NCI-H774 (cell line): ENCODE measurements at places on chromosomes 12 and 14.

- no peak for DNase-seq
Observed at GRCh38 chr14:61504901-61505300, 183.5 kb downstream of the PRKCH start.

DNA sequence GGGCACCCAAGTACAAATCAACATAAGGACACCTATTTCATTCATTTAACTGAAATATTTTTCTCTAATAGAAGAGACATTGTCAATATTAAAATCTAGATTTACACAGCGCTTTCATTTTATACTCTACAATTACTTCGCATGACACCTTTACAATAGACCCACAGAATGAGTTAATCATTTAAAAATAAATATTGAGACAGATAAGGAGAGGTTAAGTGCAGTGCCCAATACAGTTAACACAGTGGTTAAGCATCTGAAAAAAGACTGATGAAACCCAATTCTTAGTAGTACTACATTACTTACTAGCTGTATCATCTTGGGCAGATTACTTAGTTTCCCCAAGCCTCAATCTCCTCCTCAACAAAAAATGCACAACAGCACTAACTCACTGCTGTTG, 116.2 kb downstream of the DENND5B start:
- DNase-seq = no peak

DNA sequence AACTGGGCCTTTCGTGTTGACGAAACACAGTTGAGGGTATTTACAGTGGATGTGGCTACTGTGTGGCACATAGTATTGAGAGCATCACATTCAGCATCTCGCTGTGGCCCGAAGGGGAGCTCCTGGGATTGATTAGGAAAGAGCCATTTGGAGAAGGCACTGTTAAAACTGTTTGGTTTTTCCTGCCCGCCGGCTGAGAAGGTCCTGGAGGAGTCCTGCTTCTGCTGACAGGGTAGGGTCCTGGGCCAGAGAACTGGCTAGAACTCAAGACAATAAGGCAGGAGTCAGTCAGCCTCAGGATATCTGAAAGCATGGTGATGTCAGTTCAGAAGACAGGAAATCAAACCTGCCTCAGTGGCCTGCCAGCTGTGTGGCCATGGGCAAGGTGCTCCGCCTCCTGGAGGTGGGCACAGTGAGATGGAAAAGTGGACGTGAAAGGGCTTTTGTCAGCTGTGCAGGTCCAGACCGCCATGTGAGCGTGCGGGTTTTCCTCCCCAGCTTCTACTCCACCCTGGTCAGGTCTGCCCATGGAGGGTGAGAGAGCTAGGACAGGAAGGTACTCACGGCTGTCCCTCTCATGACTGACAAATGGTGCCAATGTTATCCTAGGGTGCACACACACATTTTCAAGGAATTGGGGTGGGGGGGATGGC, 92.3 kb downstream of the NTF3 start:
- DNase-seq = no peak

DNA sequence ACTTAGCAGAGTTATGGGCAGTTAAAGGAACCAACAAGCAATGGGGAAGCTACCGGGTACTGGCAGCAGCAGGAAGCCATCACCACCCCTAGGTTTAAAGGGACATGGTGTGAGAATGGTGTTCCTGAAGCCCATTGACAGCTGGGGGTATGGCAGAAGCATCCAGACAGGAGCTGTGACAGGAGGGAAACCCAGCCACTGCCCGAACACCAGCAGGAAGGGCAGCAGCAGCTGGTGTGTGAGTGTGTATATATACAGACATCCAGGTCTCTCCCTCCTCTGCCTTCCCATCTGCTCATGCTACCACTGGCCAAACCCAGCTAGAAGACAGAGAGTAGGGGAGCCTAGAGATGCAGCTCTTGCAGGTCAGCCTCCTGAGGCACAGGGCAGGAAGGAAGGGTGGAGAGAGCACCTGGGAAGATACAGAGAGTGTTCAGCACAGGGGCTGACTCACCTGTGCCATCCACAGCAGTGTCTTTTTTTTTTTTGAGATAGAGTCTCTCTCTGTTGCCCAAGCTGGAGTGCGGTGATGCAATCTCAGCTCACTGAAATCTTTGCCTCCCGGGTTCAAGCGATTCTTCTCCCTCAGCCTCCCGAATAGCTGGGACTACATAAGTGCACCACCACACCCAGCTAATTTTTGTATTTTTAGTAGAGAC, 9.2 kb upstream of the ADCK1 start:
- no peak for DNase-seq

- DNase-seq = no peak
Observed at GRCh38 chr12:56928262-56928661, 5.9 kb downstream of the SDR9C7 start.

DNA sequence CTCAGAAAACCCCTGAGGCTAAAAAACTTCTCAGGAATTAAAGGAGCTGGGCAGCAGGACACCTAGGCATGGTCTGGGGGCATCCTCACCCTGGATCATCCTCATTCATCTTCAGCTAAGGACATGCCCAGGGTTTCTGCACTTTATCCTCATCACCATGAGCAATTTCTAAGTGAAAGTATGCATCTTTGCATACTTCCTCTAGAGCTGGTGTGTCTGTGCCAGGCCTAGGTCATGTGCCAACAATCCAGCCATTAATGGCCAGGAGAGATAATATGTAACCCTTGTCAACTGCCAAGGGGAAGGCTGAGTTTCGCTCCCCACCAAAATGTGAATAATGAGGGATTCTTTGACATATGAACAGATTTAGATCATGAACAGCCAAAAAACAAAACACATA, 160.5 kb downstream of the KITLG start:
- no peak for DNase-seq

- DNase-seq = no peak
Observed at GRCh38 chr12:18171571-18171970, 81.6 kb upstream of the RERGL start.

GRCh38 chr14:102594514-102595175, 2.2 kb downstream of the RCOR1 start:
- DNase-seq = peak; percentile 30

DNA sequence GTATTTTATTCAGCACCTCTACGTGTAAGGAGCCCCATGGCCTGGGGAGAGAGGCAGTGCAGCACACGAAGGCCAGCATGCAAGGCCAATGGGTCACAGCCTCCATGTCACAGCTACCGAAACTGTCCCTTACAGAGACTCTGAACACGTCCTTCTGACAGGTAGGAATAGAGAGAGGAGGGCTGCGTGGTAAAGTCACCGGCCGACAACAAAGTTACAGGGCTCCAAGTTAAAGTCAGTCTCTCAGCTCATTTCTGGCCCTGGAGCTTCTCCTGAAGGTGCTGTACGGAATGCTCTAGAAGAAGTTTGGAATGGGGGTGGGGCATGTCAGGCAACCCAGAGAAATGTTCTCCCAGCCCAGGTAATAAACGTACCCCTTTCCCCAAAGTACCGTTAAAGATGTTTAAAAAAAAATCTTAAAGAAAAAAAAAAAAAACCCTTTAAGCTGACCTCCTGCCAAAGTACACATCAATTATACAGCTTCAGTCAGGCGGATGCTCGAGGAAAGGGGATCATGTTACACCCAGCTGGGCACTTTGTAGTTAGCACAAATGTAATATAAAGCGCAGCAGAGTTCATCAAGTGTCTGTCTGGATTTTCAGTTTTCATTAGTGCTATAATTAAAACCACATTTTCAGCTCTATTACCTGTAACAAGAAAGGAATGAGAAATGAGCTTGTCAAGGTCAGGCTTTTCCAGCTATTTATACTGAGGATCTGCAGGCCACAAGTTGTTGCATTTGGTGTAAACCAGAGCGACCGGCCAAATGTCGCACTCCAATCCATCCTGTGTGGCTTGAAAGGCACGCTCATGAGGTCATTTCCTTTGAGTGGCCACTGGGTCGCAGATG, 53.3 kb upstream of the CDKN3 start:
- peak; percentile 80 for DNase-seq

DNA sequence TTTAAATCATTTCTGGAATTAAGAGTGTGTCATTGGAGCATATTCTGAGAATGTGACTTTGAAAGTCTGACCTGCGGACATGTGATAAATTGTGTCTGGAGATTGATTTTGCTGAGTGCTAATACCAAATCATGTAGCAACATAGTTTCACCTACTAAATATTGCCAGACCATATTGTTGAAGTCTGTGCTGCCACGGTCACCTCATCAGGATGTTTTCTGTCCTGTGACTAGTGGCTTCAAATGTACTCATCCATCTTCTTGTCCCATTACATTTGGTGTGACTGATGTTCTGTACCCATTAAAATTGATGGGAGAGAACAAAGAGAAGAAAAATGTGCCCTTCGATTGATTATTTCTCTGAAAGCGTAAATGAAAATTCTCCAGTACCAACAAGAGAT, 265.3 kb downstream of the PDZRN4 start:
- no peak for DNase-seq

- DNase-seq = no peak
Observed at GRCh38 chr12:71431991-71432390, 7.6 kb upstream of the LGR5 start.

- no peak for DNase-seq
Observed at GRCh38 chr14:91261115-91261514, 16.6 kb upstream of the GPR68 start.
